CD4-positive, CD25-positive, alpha-beta regulatory T cell (primary cell): ENCODE measurements at places on chromosomes 12 and 14. TPM values are rescaled to one million over a fixed set of nuclear protein-coding genes. Genes with fewer than 3 reads are reported as not detected.

DNA sequence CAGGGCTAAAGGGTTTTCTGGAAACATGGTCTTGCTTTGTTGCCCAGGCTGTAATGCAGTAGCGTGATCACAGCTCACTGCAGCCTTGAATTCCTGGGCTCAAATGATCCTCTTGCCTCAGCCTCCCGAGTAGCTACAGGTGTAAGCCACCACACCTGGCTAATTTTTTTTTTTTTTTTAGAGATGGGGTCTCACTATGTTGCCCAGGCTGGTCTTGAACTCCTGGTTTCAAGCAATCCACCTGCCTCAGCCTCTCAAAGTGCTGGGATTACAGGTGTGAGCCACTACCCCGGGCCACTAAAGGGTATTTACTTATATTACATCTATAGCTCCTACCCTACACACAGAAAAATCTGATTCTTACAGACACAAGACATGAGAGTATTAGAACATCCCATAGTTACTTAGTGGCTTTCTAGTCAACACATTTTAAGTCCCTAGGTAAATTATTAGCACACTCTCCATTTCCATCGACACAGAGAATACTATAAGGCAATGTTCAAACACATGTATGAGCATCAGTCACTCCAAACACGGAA lies 6.2 kb upstream of the DCAF11 start:
- DNase-seq: no peak

- DNase-seq: peak; percentile 38
Observed at GRCh38 chr12:45745861-45746277, 16.4 kb downstream of the ARID2 start.

DNA sequence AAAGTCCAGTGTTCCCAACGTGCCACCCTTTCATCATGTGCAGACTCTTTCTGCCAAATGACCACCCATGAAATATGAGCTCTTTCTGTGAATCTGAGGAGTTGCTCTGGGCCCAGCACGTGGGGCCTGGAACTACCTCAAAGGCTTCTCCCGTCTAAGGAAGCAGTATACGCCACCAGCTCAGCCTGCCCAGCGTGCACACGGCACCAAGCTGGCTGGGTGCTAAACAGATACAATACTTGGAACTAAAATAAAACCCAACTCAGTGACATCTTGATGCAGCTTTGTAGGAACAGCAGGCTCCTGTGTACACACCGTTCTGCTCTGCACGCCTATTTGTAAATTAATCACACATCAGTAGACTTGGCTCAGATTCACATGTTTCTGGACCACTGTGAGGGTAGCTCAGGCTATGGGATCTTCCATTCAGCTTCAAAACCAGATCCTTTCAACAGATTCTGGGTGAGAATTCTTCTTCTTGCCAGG lies 74.8 kb downstream of the ARL6IP4 start:
- DNase-seq: no peak

GRCh38 chr12:113838896-113839295 lies 127.2 kb downstream of the RBM19 start:
- no peak for DNase-seq

DNA sequence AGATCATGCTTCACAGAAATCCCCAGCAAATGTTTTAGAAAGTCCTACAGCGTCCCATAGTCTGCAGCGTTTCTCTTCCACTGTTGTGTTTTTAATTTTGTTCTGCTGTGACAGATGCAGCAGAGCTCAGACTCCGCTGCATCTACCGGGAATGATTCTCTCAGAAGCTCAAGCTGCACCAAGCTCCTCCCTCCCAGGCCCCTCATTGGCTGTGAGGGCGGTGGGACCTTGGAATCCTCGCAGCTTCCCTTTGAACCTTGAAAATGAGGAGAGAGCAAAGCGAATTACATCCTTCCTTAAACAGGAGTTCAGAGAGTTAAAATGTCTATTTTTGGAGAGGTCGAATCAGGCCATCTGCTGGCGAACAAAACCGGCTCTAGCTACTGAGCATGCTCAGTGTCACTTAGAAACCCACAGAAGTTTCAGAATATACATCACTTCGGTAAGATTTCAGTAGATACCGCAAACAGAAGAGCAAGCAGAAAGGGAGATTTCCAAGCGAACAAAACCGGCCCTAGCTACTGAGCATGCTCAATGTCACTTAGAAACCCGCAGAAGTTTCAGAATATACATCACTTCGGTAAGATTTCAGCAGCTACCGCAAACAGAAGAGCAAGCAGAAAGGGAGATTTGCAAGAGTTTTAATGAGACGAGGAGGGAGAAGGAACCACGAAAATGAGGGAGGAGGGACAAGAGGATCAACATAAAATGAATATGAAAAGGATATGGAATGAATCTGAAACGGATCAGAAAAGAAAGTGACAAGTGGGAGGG lies at the start of gene ABCD2:
Gene ABCD2 (minus strand): TSS at position 144 of the 774 bp plus-strand sequence. CDS start 188 bp downstream, outside the sequence.
- DNase-seq: peak; percentile 94

- no peak for DNase-seq
Observed at GRCh38 chr12:92156704-92157395, 11.2 kb upstream of the BTG1 start.

The PRB2 gene
- polyA plus RNA-seq: not detected

The NFATC4 gene
- not detected for polyA plus RNA-seq

The GDF3 gene
- polyA plus RNA-seq: not detected
